ENCODE measurements at places on chromosomes 5 and 9. TPM values are rescaled to one million over a fixed set of nuclear protein-coding genes. Genes with fewer than 3 reads are reported as not detected.

The NPR3 gene
- 15.3 TPM for total RNA-seq

The CDX1 gene
- total RNA-seq: not detected

The TSSK1B gene
- not detected for total RNA-seq

The RNF180 gene
- 0.36 TPM for total RNA-seq

The DNAJA1 gene
- total RNA-seq: 206 TPM

The SSBP2 gene
- total RNA-seq: 12.7 TPM

The SOHLH1 gene
- 0.12 TPM for total RNA-seq

The ICE1 gene
- 17.7 TPM for total RNA-seq

The TMEM174 gene
- total RNA-seq: not detected

The TCF7 gene
- 10.7 TPM for total RNA-seq

The SPATA31A3 gene
- not detected for total RNA-seq

The NEUROG1 gene
- total RNA-seq: not detected

The PPP1R26 gene
- 15.2 TPM for total RNA-seq

The NEURL1B gene
- 8.5 TPM for total RNA-seq

The SMC5 gene
- 10.3 TPM for total RNA-seq

The CDKN2A gene
- not detected for total RNA-seq

The BAAT gene
- total RNA-seq: 0.32 TPM

The TMEM252 gene
- total RNA-seq: not detected

The AMBP gene
- 7.8 TPM for total RNA-seq

The EIF4E1B gene
- not detected for total RNA-seq

The SYK gene
- not detected for total RNA-seq

The LRRC14B gene
- total RNA-seq: not detected

The CRB2 gene
- 0.09 TPM for total RNA-seq

The TAF11L2 gene
- not detected for total RNA-seq

The TEX48 gene
- total RNA-seq: not detected

The SECISBP2 gene
- 19.4 TPM for total RNA-seq

The AJM1 gene
- 4.3 TPM for total RNA-seq

The GLRX gene
- 74.6 TPM for total RNA-seq

The ERAP2 gene
- total RNA-seq: 1.3 TPM

The PCDHA3 gene
- 1.0 TPM for total RNA-seq

The INSL4 gene
- 17.9 TPM for total RNA-seq

The PTPA gene
- 120 TPM for total RNA-seq

The PCDHB12 gene
- total RNA-seq: not detected

The NCS1 gene
- total RNA-seq: 48.9 TPM

The LIX1 gene
- total RNA-seq: not detected

The LRRC19 gene
- total RNA-seq: not detected

The PCDHB7 gene
- not detected for total RNA-seq
